HAP-1 (cell line): ENCODE measurements at places on chromosomes 3 and 15.

DNA sequence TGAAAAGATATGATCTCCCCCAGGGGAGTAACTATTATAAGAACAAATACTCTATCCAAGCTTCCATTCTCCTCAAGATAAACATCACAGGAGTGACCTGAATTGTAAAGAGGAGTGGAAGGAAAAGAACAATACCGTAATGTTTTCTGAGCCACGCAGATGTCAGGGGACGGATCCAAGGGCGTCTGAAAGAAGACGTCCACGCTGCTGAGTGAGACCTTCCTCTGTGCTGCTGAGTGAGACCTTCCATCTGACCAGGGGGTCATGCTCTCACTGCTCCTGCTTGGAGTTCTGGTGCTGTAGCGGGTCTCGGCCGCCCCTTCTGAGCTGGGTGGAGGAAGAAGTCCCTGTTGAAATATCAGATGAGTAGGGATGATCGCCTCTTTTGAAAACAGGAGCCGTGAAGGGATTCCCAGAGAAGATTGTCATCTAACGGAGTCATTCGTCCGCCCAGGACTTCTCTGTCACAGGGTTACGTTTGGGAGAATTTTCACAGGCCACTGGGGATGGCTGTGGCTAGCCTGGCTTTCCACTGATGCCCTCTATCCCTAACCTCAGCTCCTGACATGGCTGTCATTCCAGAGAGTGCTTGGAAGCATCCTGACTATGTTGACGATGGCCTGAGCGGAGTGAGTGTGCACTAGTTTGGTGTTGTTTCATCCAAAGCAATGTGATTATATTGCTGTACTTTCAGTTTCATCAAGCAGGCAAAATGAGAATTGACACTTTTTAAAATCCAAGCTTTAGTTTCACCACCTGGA, 184.9 kb downstream of the APBA2 start:
- DNase-seq = peak; percentile 75

- no peak for DNase-seq
Observed at GRCh38 chr3:34957677-34958076, 681.6 kb upstream of the ARPP21 start.

DNA sequence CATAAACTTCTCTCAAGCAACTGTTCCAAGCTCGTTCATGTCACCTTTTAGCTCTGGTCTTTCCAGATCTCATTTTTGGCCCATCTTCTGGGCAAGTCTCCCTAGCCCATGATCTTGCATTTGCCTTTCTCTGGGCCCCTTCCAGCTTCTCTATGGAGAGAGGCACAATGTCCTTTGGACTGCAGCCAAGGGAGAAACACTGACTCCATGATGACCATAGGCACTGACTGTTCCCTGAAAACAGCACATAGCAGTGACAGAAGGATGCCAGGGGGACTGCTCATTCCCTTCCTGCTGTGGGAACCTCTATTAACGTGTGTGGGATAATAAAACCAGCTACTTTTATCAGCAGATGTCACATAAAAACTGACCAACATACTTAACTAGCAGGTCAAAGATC, 60.3 kb downstream of the STRIT1 start:
- no peak for DNase-seq

DNA sequence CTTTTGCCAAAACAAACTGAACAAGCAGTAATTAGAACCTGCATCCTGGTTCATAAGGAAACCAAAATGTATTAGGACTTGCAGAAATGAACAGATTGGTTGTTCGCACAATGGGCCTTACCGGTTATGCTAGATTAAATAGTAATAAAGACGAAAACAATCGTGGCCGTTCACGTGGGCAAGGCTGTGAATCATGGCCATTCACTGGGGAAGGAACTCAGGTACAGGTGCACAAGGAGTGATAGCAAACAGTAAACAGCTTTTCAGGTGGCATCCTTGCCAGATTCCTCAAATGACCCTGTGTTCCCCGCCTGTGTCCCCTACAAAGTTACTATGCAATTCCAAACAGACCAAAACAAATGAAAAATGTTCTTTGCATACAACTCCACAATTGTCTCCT, 8.2 kb downstream of the LRIG1 start:
- DNase-seq = no peak

DNA sequence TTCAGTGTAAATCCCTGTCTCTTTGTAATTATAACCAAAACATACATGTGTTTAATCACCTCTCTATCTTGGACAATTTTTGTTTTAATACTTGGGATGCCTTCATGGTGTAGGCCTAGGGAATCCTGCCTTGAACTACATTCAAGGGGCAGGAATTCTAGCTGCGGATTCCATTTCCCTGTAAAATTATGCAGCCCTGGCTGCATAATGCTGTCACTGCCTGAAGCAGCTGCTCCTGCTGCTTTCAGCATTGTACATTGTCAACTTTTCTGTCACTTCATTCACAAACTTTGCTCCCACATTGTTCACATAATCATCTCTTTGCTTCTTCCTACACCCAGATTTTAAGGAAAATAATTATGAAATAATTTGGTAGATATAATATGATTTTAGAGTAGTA, 638.7 kb downstream of the RBMS3 start:
- no peak for DNase-seq

GRCh38 chr3:144754076-144754783, 782.6 kb downstream of the DIPK2A start:
- DNase-seq = no peak

GRCh38 chr3:78665776-78666469, 1101.9 kb downstream of the ROBO1 start:
- peak; percentile 79 for DNase-seq

- no peak for DNase-seq
Observed at GRCh38 chr3:20103731-20104130, 63.5 kb downstream of the KAT2B start.

GRCh38 chr3:195169011-195169649, 101.8 kb downstream of the XXYLT1 start:
- DNase-seq = no peak

DNA sequence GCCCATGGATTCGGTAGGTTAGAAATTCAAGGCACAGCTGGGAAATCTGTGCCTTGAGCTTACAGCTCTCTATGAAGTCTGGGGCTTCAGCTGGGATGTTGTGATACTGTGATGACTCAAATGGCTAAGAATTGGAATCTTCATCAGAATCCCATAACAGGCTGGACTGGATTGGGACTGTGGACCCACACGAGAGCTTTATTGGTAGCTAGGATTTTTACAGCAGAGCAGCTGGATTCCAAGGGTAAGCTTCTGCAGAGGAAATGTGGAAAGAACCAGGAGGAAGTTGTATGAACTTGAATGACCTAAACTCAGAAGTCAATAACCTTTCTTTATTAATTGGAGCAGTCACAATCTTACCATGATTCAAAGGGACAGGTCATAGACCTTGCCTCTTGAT, 1187.1 kb downstream of the ROBO1 start:
- DNase-seq = no peak

DNA sequence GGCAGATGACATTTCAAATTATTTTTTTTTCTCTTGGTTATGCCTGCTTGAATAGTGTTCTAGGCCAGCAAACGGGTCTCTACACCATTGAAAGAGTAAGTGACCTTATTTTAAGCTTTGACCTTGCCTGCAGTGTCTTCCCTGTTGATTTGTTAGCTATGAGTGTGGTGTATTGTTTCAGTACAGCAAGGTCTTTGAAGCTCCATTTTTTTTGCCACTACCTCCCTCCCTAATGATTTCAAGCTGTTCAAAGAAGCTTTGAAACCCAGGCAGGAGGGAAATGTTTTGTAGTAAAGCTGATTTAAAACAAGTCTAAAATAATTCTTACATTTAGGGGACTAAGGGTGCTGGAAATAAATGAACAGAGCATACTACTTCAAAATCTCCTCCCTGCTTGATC, 1249.8 kb downstream of the ROBO1 start:
- no peak for DNase-seq

DNA sequence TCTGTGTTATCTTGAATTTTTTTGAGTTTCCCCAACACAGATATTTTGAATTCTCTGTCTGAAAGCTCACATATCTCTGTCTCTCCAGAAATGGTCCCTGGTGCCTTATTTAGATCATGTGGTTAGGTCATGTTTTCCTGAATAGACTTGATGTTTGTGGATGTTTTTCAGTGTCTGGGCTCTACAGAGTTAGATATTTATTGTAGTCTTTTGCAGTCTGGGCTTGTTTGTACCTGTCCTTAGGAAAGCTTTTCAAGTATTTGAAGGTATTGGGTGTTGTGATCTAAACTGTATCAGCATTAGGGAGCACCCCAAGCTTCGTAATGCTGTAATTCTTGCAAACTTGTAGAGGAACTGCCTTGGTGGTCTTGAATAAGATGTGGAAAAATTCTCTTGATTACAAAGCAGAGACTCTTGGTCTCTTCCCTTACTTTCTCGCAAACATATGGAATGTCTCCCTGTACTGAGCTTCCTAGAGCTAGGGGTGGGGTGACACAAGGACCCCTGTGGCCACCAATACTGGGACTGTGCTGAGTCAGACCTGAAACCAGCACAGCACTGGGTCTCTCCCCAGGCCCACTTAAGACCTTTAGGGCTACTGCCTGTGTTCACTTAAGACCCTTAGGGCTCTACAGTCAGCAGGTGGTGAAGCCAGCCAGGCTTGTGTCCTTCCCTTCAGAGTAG, 26.5 kb downstream of the TM4SF18 start:
- DNase-seq = no peak

DNA sequence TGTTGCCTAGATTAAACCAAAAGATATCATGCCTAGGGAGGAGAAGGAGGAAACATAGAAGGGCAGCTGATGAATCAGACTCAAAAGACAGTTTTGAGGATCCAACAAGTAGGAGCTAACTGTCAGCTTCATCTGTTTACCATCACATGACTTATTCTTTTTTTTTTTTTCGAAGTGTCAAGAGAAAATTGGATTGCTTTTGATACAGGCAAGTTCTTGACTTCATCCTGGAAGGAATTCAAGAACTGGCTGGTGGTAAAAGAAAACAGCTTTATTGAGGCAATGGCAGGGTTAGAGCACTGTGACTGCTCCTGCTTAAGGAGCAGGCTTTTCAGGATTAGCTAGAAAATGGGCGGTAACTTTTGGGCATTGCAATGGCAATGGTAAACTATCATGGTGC, 227.5 kb upstream of the KCNMB2 start:
- DNase-seq = no peak

GRCh38 chr3:80244390-80244789, 476.6 kb upstream of the ROBO1 start:
- DNase-seq = no peak

DNA sequence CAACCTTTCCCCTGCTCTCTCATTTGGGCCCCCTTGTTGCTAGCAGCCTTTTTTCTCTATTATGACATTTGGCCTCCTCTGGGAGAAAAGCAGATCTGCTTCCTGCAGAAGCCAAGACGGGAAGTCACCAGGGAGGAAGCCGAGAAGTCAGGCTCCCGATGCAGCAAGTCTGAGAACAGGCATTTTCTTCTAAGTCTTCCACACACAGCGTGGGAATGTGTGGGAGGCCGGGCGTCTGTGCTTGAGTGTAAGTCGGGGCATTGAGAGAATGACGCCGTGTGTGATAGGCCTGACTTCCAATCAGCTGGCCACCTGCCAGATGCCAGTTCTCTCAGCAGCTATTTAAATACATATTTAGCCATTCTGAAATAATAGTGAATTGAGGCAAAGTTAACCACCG, 75.8 kb upstream of the FAM98B start:
- DNase-seq = no peak

DNA sequence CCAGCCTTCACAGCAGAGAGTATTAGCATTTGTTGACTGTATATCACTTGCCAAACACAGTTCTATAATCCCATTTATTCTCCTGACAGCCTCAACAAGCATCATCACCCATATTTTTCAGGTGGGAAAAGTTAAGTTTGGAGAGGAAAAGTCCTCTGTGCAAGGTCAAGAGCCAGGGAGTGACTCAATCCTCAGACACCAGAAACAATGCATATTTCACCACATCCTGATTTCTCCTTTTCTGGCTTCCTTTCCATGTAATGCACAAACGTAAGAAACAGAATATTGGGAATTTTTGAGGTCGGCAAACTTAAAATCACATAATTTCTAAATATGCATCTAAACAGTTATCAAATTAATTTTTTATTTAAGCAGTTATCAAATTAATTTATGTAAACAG, 116.0 kb upstream of the GADL1 start:
- DNase-seq = no peak

DNA sequence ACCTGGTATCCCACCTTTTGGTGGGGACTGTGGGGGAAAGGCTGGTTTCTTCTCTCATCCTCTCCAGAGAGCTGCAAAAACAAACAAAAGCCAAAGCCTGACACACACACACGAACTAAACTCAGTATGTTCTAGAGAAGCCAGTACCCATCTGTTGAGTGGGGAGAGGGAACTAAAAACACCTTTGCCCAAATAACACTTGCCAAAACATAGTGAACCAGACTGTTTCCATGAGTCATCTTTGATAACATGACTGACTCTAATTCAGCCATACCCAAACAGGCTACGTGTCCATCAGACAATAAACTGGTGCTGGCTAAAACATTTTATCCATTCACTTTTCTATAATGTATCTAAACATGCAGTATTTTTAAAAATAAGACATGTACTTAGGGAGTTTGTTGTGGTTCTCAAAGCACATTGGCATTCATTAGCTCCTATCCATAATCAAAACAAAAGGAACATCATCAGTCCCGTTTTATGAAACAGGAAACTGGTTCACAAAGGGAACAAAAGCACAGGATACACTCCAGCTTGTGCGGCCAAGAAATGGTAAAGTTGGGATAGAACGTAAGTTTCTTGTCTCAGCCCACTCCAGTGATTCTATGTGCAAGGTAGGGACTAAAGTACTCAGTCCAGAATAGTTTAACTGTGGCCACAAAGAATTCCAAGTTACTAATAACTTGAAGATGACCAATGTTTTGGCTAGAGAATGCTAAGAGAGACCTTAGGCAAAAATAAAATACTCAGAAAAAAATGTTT, 16.1 kb downstream of the LYSMD2 start:
- DNase-seq = no peak

DNA sequence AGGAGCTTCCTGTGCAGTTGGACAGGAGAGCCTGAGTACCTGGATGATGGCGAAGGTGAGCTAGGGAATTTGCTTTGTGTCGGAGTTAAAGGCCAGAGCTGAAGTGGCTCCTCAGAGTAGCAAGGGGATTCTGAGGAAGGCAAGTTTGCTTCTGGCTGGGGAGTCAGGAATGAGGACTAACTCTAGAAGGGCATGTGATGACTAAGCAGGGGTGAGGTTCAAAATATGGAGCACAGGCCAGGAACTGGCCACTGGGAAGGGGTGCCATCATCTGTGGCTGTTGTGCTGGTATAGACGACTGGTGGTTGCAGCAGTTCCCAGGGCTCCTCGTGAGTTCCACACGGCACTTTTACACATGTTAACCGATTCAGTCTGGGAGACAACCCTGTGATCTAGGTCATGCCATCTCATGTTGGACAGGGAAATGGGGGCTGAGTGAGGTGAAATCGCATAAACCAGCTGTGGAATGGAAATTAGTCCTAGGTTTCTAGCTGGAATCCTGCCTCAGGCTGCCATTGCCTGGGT, 100.8 kb downstream of the EEFSEC start:
- DNase-seq = no peak
